ENCODE measurements at places on chromosomes 6 and 20. TPM values are rescaled to one million over a fixed set of nuclear protein-coding genes. Genes with fewer than 3 reads are reported as not detected.

GRCh38 chr20:59055302-59055701 lies 12.7 kb upstream of the PRELID3B start:
- H3K27me3 ChIP-seq, result peaks cover 13% of the 10 kb centered on the region
- no peak overlapping the region for H3K27ac ChIP-seq
- no peaks in the 10 kb centered on the region for H3K4me1 ChIP-seq
- H3K36me3 ChIP-seq, result no peaks in the 10 kb centered on the region
- DNase-seq, result peak; percentile 61
- H3K4me3 ChIP-seq, result no peak overlapping the region

DNA sequence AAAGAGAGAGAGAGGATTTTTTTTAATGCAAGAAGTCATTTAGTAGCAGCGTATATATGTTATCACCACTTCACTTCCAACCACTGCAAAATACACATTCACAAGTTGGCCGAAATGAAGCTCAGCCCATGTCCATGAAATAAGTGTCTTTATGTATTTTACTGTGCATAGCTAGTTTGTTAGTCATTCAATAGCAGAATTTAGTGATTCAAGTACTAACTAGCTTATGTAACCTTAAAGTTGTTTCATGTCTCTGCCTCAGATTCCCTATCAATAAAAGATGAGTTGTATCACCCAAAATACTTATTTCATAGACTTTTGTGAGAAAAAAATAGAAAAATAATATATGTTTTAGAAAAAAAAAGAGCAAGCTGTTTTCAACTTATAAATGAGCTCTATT lies 153.7 kb upstream of the PRDM1 start:
- DNase-seq, result no peak
- no peaks in the 10 kb centered on the region for H3K36me3 ChIP-seq
- no peaks in the 10 kb centered on the region for H3K27me3 ChIP-seq
- no peak overlapping the region for H3K27ac ChIP-seq
- no peaks in the 10 kb centered on the region for H3K4me1 ChIP-seq

- H3K27ac ChIP-seq, result no peak overlapping the region
- DNase-seq, result no peak
- H3K36me3 ChIP-seq, result no peaks in the 10 kb centered on the region
- peaks cover 4% of the 10 kb centered on the region for H3K4me1 ChIP-seq
Observed at GRCh38 chr6:45606831-45607400, 229.2 kb upstream of the SUPT3H start.

TREML1 gene
- total RNA-seq, result 1.4 TPM

MUC21 gene
- total RNA-seq, result not detected
